Thoracic aorta (tissue), 2 donors: ENCODE measurements at places on chromosomes 5 and 9. TPM values are rescaled to one million over a fixed set of nuclear protein-coding genes. Genes with fewer than 3 reads are reported as not detected.
A peak's percentile ranks its signal among the peaks of the same experiment; 100 is the strongest.

GRCh38 chr5:1840741-1841521 is 39.7 kb downstream of the NDUFS6 start:
- DNase-seq: no peak
- no peaks in the 10 kb centered on the region for H3K36me3 ChIP-seq

- no peak overlapping the region for H3K4me3 ChIP-seq
- no peaks in the 10 kb centered on the region for H3K36me3 ChIP-seq
- no peak for DNase-seq
- no peaks in the 10 kb centered on the region for H3K27me3 ChIP-seq
- no peaks in the 10 kb centered on the region for H3K4me1 ChIP-seq
- no peak overlapping the region for H3K27ac ChIP-seq
These were observed 50.4 kb upstream of the MVB12B start for GRCh38 chr9:126276056-126276728.

ARSI gene
- 0.41 TPM for total RNA-seq

DNA sequence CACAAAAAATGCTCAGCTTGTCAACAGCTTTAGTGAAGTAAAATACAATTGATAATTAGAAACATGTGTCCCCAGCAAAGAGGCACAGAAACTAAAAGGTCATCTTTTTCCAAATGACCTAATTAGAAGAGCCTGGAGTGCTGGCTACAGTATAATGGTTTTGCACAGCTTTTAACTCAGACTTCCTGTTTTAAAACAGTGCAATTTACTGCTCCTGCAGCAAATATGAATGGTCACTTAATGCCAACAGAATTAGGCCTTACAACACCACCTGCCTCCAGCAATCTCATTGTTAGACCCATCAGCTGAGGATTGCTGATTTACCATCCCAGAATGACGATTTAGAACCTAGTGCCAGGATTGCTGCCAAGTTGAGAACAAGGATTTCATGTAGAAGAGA is 239.3 kb downstream of the CETN3 start:
- no peak overlapping the region for H3K4me3 ChIP-seq
- no peak overlapping the region for H3K27ac ChIP-seq
- DNase-seq: no peak

- no peak for DNase-seq
- H3K4me1 ChIP-seq: peaks cover 28% of the 10 kb centered on the region
- H3K36me3 ChIP-seq: no peaks in the 10 kb centered on the region
- peak overlapping the region; percentile 64 for H3K27ac ChIP-seq
- H3K27me3 ChIP-seq: no peaks in the 10 kb centered on the region
These were observed 61.6 kb upstream of the RPS23 start for GRCh38 chr5:82339792-82340191.

GRCh38 chr5:116865651-116866050 is 291.0 kb upstream of the SEMA6A start:
- no peak for DNase-seq
- no peak overlapping the region for H3K27ac ChIP-seq
- H3K4me1 ChIP-seq: no peaks in the 10 kb centered on the region
- no peak overlapping the region for H3K4me3 ChIP-seq
- H3K36me3 ChIP-seq: no peaks in the 10 kb centered on the region
- no peaks in the 10 kb centered on the region for H3K27me3 ChIP-seq

- H3K36me3 ChIP-seq: no peaks in the 10 kb centered on the region
- H3K27ac ChIP-seq: no peak overlapping the region
- H3K27me3 ChIP-seq: no peaks in the 10 kb centered on the region
- no peaks in the 10 kb centered on the region for H3K4me1 ChIP-seq
These were observed 739.0 kb downstream of the DTWD2 start for GRCh38 chr5:118249386-118249785.

DNA sequence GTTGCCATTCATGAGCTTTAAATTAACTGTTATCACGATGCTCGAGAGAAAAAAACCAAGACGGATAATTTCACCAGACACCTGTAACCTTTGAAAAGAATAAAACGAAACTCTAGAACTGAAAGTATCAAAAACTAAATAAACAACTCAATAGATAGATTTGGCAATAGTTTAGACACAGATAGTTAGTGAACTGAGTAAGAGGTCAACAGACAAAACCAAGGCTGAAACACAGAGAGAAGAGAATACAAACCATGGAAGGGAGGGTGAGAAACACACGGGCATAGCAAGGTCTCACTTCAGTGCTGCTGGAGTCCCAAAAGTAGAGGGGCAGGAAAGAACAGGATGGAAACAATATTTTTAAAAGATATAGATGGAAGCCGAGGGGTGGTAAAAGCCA is 3.3 kb upstream of the OR2V1 start:
- no peak overlapping the region for H3K4me3 ChIP-seq
- H3K27me3 ChIP-seq: no peaks in the 10 kb centered on the region
- no peak overlapping the region for H3K27ac ChIP-seq
- no peaks in the 10 kb centered on the region for H3K36me3 ChIP-seq
- H3K4me1 ChIP-seq: no peaks in the 10 kb centered on the region
- no peak for DNase-seq

ADAMTSL2 gene
- total RNA-seq: 2.8 TPM

SKIC3 gene
- total RNA-seq: 78.0 TPM

- peaks cover 27% of the 10 kb centered on the region for H3K4me1 ChIP-seq
- peak overlapping the region; percentile 57 for H3K4me3 ChIP-seq
- DNase-seq: no peak
- no peaks in the 10 kb centered on the region for H3K27me3 ChIP-seq
These were observed 186.2 kb downstream of the SNX18 start for GRCh38 chr5:54703565-54704255.

DNA sequence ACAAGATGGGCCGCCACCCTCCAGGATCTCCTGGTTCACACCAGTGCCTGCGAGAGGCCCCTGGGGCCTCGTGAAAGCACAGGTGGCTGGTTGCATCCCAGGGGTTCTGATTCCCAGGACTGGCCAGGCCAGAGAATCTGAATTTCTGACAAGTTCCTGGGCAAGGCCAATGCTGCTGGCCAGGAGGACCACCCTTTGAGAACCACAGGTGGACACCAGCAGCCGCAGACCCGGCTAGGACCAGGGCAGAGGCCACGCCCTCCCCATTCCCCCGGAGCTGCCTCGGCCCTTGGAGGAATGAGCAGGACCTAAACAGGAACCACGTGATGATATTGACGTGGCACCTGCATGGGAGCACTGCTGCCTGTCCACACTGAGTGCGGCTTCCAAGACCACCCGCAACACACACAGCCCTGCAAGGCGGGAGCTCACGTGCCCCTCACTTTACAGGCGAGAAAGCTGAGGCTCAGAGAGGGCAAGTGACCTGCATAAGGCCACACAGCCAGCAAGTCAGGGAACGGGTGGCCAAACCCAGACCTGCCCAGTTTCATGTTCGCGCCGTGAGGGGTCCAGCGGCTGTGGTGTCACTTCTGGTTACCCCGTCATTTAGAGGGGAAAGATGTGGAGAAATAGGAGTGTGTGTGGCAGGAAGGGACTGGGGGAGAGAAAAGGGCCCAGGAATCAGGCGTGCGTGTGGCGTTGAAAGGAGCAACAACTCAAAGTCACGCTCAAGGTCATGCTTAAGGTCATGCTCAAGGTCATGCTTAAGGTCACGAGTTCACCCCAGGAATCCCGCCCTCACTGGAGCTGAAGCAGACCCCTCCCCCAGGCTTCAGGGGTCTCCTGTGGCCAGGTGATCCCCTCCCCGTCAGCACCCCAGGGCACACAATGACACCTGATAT is 105.9 kb upstream of the IER5L start:
- no peak for DNase-seq
- peak overlapping the region; percentile 64 for H3K4me3 ChIP-seq
- no peaks in the 10 kb centered on the region for H3K4me1 ChIP-seq
- H3K27ac ChIP-seq: no peak overlapping the region
- no peaks in the 10 kb centered on the region for H3K36me3 ChIP-seq
- no peaks in the 10 kb centered on the region for H3K27me3 ChIP-seq

GRCh38 chr5:123164054-123164453 is 75.0 kb downstream of the PRDM6 start:
- peak overlapping the region; percentile 60 for H3K27ac ChIP-seq
- H3K36me3 ChIP-seq: peaks cover 5% of the 10 kb centered on the region
- no peak for DNase-seq
- H3K4me3 ChIP-seq: peak overlapping the region; percentile 8
- no peaks in the 10 kb centered on the region for H3K27me3 ChIP-seq

DNA sequence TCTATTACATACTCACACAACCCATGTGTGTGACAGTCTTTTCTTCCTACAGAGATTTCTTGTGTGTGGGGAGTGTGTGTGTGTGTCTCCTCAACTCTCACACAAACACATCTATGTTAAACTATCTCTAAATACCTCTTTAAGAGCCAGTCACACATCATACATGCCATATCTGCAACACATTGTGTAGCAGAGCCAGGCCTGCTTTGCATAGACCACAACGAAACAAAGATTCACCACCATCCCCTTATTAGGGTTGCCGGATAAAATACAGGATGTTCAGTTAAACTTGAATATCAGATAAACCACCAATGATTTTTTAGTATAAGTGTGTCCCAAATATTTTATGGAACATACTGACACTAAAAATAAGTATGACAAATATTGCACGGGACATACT is 2.3 kb downstream of the FAM170A start:
- H3K27ac ChIP-seq: no peak overlapping the region
- no peak overlapping the region for H3K4me3 ChIP-seq
- H3K4me1 ChIP-seq: no peaks in the 10 kb centered on the region
- H3K36me3 ChIP-seq: no peaks in the 10 kb centered on the region
- DNase-seq: no peak

DNA sequence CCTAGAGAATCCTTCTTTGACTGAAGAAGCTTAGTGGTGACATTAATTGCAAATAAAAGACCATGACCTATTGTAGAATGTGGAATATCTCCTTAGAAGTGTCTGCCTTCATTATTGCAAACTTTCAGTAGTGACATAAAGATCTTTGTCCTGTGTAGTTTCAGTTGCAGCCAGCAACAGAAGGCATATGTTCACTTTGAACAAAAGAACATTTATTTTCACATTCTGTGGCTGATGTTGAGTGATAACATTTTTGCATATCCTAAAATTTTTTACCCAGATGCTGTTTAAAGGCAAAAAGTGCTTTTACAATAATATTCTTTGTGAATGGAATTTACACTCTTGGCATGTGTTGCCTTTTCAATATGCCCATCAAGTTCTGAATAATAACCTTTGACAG is 165.9 kb downstream of the TMC1 start:
- no peak overlapping the region for H3K27ac ChIP-seq
- H3K4me1 ChIP-seq: no peaks in the 10 kb centered on the region
- H3K4me3 ChIP-seq: no peak overlapping the region
- no peaks in the 10 kb centered on the region for H3K36me3 ChIP-seq
- H3K27me3 ChIP-seq: no peaks in the 10 kb centered on the region
